ENCODE measurements at places on chromosomes 16 and 17.

- peak; percentile 74 for DNase-seq
These were observed 1.2 kb downstream of the KDM6B start for GRCh38 chr17:7834957-7835813.

GRCh38 chr17:75525806-75526554 is 483 bp downstream of the LLGL2 start:
- DNase-seq = no peak

GRCh38 chr17:39568702-39569101 is 39.0 kb downstream of the NEUROD2 start:
- no peak for DNase-seq

- DNase-seq = peak; percentile 48
These were observed 20.3 kb upstream of the NFATC3 start for GRCh38 chr16:68064791-68065365.

- DNase-seq = no peak
These were observed 16.3 kb downstream of the ABCC12 start for GRCh38 chr16:48139517-48139916.

- DNase-seq = no peak
These were observed 103.2 kb upstream of the AXIN2 start for GRCh38 chr17:65664696-65665095.

DNA sequence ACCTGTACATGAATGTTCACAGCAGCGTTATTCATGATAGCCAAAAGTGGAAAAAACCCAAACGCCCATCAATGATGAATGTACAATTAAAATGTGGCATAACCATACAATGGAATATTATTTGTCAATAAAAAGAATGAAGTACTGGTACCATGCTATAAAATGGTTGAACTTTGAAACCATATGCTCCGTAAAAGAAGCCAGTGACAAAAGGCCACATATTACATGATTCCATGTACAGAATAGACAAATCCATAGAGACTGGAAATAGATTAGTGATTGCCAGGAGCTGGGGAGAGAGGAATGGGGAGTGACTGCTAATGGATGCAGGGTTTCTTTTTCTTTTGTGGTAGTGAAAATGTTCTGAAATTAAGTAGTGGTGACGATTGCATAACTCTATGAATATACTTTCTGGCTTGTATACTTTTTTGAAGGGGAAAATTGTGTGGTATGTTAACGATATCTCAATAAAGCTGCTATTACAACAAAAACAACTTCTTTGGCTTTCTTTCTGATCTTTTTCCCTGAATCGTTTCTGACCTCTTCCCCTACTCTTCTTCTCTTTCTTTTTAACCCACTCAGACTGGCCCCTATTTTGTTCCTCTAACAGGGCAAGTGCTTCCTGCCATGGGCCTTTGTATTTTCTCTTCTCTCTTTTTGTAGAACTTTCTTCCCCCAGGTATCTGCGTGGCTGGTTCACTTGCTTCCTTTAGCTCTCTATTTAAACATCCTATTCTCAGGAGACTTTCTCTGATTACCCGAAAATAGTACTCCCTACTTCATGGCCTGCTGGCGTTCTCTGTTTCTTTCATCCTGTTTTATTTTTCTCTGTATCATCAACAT is 67.9 kb downstream of the FTO start:
- DNase-seq = no peak

DNA sequence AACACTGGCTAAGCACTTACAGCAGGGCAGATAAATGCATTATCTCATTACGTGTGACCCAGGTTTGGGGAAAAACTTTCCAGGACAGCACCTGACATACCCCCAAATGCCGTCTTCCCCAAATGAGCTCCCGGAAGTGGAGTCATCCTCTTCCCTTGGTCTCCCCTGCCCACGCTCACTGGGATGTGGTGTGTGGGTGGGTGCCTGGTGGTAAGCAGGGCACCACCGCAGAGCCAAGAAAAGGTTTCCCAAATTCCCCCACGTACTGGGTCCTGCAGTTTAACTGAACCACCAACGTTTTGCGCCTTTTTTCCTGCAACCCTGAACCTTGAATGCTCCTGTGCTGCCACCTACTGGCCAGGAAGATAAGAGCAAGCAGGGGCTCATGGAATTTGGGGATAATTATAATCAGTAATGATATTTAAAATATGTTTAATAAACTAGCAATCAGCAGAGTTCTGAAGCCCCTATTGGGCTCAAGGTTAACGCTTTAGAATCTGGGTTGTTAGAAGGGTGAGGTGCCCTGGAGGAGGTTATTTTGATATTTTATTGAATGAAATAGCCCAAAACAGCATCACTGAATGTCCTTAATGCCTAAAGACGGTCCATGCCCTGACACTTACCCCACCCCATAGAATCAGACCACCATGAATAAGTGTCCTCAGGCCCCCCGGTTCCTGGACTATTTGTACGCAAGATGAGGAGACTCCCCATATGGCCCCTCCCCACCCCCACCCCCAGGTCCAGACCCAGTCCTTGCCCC is 8.0 kb downstream of the SPPL2C start:
- peak; percentile 18 for DNase-seq

GRCh38 chr17:76497699-76497978 is 3.6 kb downstream of the RHBDF2 start:
- no peak for DNase-seq

DNA sequence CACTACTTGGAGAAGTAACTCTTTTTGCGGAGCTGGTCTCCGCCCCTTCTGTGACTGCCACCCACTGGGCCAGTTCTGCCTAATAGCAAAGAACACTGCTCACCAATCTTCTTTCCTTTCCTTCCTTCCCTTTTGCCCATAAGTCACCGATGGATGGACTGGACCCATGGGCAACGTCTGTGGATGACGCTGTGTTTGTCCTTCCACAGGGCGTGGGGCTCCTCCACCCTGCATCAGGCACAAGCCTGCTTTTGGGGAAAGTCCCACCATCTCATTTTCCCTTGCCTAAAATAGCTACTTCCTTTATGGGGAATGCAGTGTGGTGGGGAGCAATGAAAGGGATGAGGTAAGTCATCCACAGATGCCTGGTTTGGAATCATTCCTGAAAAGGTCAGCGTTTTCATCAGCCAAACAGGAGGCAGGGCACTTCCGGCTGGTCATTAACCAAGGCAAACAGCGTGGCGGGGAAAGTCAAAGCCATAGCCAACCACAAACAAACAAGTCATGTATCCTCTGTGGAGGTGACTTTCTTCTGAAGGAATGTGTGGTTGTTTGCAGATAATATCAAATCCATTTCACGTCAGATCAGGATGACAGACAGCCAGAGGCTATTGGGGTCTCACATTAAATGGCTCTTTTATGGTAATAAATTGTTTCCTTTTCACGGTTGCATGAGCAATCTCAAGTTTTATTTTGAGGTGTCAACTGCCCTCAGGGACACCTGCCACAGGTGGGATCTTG is 30.7 kb upstream of the MED9 start:
- DNase-seq = no peak

DNA sequence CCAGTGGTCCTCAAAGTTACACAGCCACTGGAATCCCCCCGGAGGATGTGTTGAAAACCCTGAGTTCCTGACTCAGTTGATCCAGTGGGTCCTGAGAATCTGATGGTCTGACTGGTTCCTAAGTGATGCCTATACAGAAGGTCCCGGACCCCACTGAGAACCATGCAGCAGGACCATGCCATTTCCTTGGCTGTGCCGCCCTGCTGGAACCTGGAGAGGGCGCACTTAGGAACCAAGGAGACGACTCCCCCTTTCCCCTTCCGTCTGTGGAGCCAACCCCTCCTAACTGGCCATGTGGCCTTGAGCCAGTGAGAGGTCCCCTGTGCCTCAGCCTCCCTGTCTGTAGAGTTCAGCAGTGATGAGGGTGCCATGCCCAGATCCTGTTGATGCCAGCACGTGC is 22.0 kb downstream of the C16orf74 start:
- DNase-seq = no peak

DNA sequence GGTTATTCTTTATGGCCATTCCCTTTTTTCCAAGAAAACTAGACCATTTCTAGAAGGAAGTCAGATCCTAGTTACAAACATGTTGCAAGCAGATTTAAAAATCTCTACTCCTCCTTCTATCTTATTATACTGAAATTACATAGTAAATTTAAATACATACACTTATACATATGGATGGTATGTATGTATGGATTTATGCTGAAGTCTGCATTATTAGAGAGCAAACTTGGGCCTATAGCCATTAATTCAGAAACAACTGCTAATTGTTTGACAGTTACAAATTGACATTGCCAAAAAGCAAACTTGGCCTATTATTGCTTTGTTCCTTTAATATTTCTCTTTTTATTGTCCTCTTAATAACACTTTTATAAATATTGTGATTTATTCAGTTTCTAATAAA is 67.1 kb downstream of the NFAT5 start:
- DNase-seq = no peak

- no peak for DNase-seq
These were observed 173.7 kb upstream of the CDH11 start for GRCh38 chr16:65295527-65295926.

DNA sequence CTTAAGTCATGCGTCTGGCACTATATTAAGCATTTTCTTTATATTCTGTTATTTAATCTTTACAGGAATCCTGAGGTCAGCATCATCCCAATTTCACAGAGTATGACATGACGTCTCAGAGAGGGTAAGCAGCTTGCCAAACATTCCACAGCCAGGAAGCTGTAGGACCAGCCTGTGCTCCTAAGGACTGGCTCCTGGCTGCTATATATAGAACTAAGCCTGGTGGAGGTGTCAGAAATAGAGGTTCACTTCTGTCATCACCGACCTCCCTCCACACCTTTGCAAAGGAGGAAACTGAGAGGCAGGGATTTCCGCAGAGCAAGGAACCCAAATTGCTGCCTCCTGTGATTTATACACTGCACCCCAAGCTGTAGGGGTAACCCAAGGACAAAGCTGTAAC is 37.9 kb upstream of the NDRG4 start:
- no peak for DNase-seq

GRCh38 chr17:73742948-73743381 is 98.7 kb upstream of the SDK2 start:
- DNase-seq = no peak

GRCh38 chr17:78993241-78993956 is 13.7 kb upstream of the LGALS3BP start:
- DNase-seq = peak; percentile 14

DNA sequence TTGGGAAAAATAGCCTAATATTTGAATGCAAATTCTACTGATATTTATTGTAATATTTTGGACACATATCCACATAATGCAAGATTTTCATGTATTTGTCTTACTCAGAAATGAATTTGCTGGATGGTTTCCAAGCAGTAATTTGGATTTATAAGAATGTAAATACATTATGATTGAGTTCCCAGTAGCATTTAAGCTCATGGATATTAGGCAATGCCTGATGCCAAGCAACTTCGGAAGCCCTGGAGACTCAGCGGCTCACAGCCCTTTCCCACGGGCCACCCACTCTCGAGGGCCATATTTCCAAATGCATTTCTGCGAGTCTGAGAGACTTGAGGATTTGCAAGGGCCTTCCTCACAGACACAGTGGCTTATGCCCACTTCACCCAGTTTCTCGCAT is 62.1 kb upstream of the MYOCD start:
- no peak for DNase-seq

DNA sequence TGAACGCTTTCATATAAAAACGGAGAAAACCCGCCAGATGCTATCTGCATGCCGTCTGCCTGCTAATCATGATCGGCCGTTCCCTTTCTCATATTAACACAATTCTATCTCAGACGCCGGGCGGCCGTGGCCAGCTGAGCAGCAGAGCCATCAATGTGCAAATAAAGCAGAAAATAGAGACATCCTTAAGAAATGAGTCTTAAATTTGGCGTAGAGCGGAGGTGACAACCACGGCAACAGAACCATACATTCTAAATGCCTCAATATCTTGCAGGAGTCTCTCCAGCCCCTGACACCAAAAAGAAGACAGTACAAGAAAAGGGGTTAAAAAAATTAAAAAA is 2.7 kb upstream of the IRX5 start:
- DNase-seq = no peak

GRCh38 chr16:48161906-48162305 is 6.1 kb upstream of the ABCC12 start:
- DNase-seq = no peak

- no peak for DNase-seq
These were observed 3.9 kb downstream of the DLG4 start for GRCh38 chr17:7215652-7216180.

DNA sequence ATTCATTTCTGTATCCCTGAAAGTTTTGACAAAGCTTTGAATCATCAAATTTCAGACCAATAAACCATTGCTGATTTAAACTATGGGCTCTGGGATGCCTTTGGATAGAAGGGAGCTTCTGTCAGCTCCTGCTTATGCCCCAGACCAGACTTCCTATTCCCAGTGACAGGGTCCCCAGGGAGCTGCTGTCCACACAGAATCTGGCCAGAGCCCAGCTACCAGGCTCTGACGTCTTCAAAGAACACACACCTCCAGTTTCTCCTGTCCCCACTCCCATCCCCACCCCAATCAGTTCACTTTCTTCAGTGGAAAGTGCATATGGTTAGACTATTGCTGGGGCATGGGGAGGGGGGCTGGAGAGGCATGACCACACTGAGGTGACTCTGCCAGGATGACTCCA is 51.6 kb upstream of the SREBF1 start:
- no peak for DNase-seq

DNA sequence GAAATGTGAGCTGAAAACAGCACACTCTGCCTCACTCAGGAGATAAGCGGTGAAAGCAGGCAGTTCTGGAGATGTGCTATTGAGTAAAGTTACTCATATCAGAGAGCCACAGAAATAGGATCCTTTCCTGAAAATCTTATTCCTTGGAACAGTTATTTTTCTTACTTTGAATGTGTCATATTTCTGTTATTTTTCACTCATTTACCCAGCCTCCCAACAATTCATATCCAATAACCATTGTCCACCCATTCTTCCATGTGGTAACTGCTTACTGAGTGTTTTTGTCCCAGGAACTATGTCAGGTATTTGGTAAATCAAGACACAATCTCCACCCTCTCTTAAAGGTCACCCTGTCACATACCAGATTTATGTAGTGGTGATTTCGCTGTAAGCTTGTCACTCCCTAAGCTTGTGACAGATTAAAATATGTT is 144.9 kb downstream of the PARN start:
- DNase-seq = no peak

GRCh38 chr16:48323783-48324775 is 61.1 kb downstream of the SIAH1 start:
- no peak for DNase-seq

GRCh38 chr16:57798953-57799599 is 3.2 kb downstream of the KIFC3 start:
- no peak for DNase-seq

Measured in activated CD8-positive, alpha-beta memory T cell treated with anti-CD3 and anti-CD28 coated beads for 1 hour (primary cell).